Common myeloid progenitor, CD34-positive (primary cell): ENCODE measurements at places on chromosomes 2 and 18.

- no peak for DNase-seq
Observed at GRCh38 chr2:220510668-220511067, 883.2 kb downstream of the SLC4A3 start.

DNA sequence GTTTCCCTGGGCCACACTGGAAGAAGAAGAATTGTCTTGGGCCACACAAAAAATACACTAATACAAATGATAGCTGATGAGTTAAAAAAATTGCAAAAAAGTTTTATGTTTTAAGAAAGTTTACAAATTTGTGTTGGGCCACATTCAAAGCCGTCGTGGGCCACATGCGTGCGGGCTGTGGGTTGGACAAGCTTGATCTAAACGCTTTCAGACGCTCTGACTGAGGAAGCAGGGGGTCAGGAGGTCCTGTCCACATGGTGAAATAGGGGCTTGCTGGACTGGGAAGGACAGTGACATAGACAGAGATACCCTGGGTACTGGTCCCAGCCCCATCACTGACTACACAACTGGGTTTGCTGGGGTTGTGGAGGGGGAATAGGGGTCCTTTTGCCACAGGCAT is 86.4 kb downstream of the LOXHD1 start:
- DNase-seq: no peak

DNA sequence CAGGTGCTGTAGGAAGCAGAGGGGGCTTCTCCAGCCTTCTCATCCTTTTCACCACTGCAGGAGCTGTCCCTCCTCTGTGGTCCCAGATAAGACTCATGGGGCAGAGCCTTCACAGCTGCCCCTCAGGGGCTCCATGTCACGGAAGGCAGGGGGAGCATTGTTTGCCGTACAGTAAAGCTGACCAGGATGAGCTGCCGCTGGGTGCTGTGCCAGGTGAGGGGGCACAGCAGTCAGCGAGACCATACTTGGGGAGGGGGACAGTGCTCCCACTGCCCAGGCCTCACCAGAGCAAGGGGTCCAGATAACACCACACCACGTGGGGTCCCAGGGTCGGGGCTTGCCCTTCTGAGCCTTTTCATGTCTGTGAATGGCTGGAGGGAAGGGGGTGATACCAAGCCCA is 46.3 kb downstream of the PLEKHB2 start:
- no peak for DNase-seq

DNA sequence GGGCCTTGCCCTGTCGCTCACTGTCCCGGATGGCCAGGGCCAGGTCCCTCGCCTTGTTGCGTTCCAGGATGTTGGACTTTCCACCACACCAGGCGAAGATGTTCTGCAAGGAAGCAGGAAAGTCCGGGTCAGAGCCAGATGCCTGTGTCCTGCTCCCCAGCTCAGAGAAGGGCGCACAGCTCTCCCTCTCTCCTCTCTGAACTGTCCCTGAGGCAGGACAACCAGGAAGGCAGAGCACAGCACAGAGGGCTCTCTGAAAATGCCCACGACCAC is 11.0 kb downstream of the CAPG start:
- no peak for DNase-seq

GRCh38 chr2:212667751-212668316 is 129.2 kb upstream of the ERBB4 start:
- DNase-seq: no peak

- no peak for DNase-seq
Observed at GRCh38 chr2:128319631-128320191, 1.0 kb upstream of the HS6ST1 start.

GRCh38 chr2:154261473-154262027 is 389.8 kb downstream of the GALNT13 start:
- DNase-seq: no peak

- DNase-seq: no peak
Observed at GRCh38 chr2:47313141-47313691, 89.7 kb upstream of the MSH2 start.

DNA sequence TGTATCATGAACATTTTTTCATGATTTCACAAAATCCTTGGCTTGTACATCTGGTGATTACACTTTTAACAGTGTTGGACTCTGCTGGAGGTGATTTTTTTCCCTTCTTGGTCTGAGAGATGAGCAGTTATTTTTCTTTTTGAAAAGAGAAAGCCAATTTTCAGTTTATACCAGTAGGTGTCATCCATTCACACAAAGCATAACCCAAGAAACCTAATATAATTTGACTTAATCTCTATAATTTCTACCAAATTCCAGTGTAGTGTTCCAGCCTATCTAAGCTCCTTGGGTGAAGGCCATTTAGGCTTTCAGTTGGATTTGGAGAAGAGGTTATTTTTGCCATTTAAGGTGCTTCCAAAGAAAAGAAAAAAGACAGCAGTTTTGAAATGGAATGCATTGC is 7.7 kb upstream of the ICOS start:
- peak; percentile 28 for DNase-seq

GRCh38 chr2:241953324-241953928 is 83.9 kb downstream of the RTP5 start:
- no peak for DNase-seq

DNA sequence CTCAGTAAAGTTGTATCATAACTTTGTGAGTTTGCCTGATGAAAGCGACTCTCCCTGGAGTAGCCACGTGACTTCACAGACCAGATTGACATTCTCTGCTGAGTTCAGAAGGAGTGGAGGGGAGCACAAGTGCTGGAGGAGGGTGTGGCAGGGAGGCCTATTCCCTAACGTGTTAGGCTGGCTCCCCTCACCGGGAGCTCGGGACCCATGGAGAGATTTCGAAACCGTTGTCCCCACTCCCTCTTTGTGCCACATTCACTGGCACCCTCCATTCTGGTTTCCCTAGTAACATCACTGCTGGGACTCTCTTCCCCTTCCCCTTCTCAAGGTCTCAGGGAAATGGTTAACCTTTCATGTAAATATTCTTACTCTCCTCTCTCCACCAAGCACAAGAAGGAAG is 279.9 kb downstream of the ALPK2 start:
- DNase-seq: no peak

- DNase-seq: peak; percentile 73
Observed at GRCh38 chr2:238376884-238377391, 49.8 kb upstream of the ASB1 start.

- DNase-seq: peak; percentile 95
Observed at GRCh38 chr2:33022989-33023727, 76.4 kb downstream of the LTBP1 start.

DNA sequence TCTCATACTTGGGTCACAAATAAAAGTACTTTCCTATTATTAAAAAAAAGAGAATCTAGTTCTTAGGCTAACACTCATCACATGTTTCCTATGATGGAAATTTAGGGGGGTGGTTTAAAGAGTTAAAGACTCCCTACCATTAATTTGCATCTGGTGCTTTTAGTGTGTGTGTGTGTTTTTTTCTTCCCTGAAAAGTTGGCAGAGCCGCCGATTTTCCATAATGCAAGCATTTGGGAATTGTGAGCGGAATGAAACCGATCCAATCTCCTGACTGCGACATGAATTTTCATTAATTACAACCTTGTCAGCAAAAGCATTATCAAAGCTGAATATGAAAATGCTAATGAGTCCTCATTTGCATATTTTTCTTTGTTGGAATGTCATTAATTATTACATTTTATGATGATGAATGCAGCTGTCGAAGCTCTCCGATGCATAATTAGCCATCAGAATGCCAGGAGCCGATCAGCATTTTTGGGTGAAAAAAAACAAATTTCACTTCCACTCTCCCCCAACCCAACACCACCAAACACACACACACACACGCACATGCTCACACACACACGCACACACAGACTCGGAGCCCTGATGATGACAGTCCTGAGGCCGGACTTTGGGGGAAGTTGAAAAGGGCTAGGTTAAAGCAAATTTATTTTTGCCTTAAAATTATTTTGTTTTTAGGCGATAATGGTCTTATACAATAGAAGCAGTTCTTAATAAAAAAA is 165.4 kb downstream of the TCF4 start:
- no peak for DNase-seq

GRCh38 chr2:46009772-46010171 is 287.4 kb upstream of the EPAS1 start:
- DNase-seq: no peak

- DNase-seq: no peak
Observed at GRCh38 chr18:37033419-37033818, 204.5 kb downstream of the KIAA1328 start.

- DNase-seq: no peak
Observed at GRCh38 chr2:71831193-71831577, 316.5 kb downstream of the CYP26B1 start.

- no peak for DNase-seq
Observed at GRCh38 chr2:219452361-219453317, 18.0 kb downstream of the SPEG start.

DNA sequence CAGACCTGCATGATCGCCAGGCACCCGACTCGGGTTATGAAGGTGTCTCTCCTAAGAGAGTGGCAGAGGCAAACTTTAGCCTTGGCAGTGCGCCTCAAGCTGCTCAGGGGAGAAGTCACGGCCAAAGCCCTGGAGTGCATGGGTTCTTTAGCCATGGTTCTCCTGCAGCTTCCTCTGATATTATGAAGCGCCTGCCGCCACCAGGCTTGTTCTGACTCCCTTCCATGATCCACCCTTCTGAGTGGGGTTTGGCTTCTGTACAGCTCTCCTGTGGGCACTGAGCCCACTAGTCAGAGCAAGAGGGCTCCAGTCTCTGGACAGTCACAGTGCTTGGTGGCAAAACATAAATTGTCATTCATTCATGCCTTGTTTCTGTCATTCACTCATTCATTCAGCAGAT is 25.9 kb upstream of the TMBIM1 start:
- peak; percentile 41 for DNase-seq

GRCh38 chr18:49618742-49619681 is 57.2 kb downstream of the LIPG start:
- DNase-seq: no peak

- no peak for DNase-seq
Observed at GRCh38 chr2:227447606-227448005, 24.4 kb upstream of the AGFG1 start.

- DNase-seq: no peak
Observed at GRCh38 chr2:174719016-174719415, 45.3 kb downstream of the CHRNA1 start.

DNA sequence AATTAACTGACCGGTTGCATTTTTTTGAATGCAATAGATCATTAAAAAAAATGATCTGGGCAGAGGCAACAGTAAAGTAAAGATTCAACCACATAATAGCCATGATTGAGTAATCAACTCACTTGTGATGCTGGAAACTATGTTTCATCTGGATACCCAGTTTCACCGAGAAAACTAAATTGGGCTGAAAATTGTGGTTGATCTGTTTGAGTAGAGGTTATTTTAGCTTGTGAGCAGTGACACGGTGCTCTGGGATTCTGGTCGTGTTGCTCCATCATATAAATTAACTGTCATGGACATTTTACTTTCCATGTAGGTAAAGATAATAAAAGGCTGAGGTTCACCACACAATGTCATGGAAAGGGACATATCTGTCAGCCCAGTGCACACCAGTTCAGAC is 58.7 kb downstream of the CD226 start:
- DNase-seq: no peak
